ENCODE measurements at places on chromosomes 2 and 18.

DNA sequence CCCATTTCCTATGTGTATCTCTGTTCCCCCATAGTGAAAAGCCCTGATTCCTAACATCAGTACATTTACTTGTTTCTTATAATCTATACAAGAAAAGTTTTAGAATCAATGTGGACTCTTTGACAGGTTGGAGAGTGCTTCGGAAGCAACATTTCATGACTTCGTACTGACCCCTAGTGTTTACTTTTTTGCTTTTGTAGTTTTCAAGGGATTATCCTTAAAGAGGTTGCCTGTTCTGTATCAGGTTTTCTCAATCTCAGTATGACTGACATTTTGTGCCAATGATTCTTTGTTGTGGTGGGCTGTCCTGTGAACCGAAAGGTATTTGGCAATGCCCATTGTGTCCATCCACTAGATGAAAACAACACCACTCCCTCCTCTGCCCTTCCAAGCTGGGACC lies 43.3 kb upstream of the SERPINB2 start:
- peak; percentile 7 for DNase-seq

DNA sequence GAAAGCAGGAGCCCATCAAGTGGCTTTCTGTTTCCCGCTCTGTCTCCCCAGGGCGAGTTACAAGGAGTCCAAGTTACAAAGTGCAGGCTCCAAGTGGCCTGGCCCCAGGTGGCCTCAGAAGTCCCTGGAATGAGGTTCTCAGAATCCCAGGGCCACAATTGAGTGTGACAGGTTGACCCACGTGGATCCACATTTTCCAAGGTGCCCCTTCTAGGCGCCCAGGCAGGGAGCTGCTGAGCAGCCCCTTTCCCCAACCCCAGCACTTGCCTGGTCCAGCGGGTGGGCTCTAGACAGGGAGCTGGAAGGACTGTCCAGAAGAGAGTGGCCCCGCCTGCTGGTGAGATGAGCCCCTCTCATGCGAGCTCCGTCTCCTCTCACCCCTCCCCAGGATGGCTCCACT lies 253.4 kb downstream of the CYP26B1 start:
- DNase-seq: no peak

DNA sequence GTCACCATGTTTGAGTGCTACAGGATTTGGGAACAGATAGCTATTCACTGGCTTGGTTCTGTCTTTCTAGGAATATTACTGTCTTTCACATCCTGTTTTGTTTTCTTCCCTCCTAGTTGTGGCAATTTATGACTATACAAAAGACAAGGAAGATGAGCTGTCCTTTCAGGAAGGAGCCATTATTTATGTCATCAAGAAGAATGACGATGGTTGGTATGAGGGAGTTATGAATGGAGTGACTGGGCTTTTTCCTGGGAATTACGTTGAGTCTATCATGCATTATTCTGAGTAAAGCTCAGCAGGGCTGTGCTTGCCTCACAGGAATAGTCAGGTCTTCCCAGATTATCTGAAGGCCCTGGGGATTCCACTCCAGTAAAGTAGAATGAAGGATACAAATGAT lies 98.9 kb downstream of the ABI2 start:
- DNase-seq: no peak

DNA sequence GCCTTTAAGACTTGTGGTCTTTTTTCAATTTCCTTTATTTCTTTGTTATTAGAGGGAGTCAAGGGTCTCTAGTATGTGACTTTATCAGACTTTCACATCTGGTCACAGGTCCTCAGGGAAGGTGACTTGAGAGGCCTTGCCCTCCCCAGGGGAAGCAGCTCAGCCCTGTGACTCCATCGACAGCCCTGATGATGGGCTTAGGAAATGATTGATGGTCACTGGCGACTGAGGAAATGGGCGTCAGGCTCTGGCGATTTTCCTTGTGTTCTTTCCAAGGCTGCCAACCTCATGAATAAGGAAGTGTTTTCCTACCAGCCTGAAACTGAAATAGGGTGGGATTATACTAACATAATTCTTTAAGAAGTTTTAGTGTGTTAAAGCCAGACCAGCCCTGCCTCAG lies 21.1 kb downstream of the SERPINE2 start:
- DNase-seq: no peak

GRCh38 chr18:63175264-63175663 lies 144.3 kb downstream of the BCL2 start:
- no peak for DNase-seq

DNA sequence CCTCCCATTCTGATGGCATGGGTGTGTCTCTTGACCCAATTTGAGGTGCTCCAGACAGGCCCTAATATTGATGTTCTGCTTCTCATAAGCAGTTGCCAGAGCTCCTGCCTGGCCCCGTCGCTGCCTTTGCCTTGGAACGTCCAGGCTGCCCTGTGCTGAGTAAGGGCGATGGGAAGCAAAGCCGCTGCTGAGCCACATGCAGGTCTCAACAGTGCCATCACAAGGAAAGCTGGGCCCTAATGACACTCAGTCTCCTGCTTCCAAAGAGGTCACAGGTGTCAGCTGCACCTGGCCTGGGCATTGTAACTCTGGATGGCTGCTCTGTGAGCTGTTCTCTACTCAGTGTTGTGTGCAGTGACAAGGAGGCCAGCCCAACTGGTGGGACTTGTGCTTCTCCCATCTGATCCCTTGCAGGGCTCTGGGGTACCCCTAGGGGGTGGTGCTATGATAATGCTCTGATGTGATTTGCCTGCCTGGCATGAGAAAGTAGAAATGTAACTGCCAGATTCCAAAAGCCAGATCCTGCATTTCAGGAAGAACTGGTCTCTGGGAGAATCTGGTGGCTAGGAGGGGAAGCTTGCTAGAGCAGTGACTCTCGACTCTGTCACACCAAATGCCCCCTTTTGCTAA lies 8.7 kb downstream of the TTC39C start:
- DNase-seq: no peak

GRCh38 chr18:73944715-73945114 lies 202.9 kb downstream of the FBXO15 start:
- DNase-seq: no peak

DNA sequence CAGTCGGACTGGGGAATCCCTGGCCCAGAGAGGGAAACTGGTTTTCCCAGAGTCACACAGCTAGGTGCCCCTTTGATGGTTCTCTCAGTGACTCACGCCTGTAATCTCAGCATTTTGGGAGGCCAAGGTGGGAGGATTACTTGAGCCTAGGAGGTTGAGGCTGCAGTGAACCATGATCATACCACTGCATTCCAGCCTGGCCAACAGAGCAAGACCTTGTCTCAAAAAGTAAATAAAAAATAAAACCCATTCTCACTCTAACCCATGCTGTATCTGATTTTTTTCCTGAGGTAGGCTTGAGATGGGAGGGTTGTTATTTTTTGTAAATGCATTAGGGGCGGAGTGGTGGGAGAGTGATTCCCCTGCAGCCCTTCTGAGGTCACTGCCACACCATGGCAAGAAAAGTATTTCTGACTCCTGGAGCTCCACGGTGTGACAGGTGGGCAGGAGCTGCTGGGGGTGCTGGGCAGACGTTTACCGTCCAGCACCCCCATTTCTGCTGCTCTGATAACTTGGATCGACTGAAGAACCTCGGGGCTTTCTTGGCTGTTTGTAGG lies 60.3 kb downstream of the HPCAL1 start:
- DNase-seq: no peak

DNA sequence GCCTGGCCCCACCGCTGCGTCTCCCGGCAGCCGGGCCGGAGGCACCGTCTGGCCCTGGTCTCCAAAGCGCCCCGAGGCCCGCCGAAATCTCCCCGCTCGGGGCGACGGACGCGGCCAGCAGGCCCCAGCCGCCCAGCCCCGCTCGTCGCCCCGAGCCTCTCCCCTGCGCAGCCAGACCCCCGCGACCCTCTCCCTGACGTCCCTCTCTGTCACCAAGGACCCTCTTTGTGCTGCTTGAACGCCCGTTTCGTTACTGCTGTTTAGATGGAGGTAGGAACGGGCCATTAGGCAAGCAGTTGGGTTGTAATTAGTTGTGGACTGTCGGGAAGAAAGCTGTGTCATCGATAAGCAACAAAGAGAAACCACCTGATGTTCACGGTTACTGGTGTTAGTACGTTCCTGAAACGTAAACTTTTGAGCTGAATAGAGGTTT lies 686 bp downstream of the UBXN4 start:
- DNase-seq: peak; percentile 63

- no peak for DNase-seq
Measured at GRCh38 chr2:121084130-121084680, 200.8 kb downstream of the TFCP2L1 start.

DNA sequence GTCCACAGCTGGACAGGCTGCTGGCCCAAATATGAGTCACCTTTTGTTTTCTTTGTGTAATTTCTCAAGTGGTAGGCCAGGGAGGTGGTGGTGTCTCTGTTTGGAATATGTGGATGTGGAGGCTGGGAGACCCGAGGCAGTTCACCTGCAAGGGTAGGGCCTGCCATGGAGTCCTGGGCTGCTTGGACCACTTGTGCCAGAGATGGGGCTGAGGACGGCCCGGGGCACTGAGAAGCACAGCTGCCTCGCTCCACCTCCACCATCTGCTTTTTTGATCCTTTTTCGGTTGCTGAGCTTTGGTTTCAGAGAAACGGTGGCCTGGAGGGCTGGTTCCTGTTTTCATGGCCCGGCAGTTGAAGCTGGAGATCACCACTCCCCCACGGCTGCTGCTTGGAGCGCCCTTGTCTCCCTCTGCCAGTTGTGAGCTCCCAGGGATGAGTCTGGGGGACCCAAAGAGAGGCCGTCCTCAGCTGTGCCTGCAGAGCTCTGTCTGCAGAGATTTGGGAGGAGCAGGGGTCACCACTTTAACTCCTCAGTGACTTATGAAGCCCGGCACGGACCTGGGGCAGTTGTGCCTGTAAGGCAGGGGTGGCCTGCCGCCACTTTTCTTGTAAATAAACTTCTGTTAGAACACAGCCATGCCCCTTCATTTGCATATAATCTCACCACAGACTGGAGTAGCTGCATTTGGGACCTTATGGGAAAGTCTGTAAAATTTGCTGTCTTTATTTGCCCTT lies 67.6 kb upstream of the MCFD2 start:
- DNase-seq: no peak

DNA sequence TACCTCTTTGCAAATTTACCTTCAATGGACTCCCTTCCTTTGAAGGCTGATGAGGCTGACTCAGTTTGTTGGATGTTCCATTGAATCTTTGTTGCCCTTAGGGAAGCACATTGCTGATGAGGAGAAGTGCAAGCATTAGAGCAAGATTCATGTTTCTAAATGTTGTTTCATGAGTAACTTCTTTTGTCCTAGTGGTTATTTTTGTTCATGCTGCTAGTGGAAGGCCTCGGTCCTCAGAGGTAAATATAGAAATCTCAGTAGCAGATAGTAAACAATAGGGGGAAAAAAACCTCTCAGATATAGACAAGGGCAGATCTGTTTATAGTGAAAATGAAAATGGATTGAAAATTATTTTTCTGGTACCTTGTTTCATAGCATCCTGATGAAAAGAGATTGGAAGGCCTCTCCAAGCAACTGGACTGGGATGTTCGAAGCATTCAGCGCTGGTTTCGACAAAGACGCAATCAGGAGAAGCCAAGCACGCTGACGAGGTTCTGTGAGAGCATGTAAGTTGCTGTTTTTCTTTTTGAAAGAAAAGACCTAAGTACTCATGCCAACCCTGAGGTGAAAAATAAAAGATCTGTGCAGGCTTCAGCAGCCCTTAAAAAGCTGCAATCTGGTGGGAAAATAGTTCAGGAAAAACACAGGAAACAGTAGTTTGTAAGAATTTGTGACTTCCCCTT lies 104.9 kb downstream of the CERS6 start:
- no peak for DNase-seq

- no peak for DNase-seq
Measured at GRCh38 chr2:147441182-147441581, 403.6 kb upstream of the ACVR2A start.

GRCh38 chr2:151475071-151475470 lies 65.4 kb downstream of the RIF1 start:
- DNase-seq: no peak

DNA sequence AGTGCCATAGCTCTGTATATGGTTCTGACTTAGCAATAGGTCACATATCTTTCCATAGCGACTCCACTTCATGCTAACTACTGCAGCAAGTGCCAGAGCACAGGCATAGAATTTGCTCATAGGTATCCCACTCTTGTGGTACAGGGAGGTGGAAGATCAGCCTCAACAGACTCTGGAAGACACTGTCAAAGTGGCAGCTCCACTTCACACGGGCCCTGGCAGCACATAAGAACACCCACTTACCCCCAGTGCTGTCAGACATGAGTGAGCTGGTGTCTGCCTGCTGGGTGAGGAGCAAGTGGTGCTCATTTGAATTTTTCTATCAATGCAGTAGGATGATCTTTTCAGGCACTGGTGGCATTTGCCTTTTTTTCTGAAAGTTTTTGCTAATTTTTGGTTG lies 48.6 kb downstream of the BCL2L11 start:
- no peak for DNase-seq
